ENCODE measurements at places on chromosomes 5 and 9.
A peak's percentile ranks its signal among the peaks of the same experiment; 100 is the strongest.

GRCh38 chr5:17065458-17065857 lies 129.4 kb upstream of the MYO10 start:
- DNase-seq, result no peak

- no peak for DNase-seq
These were observed 375.0 kb upstream of the CCNH start for GRCh38 chr5:87787625-87788256.

DNA sequence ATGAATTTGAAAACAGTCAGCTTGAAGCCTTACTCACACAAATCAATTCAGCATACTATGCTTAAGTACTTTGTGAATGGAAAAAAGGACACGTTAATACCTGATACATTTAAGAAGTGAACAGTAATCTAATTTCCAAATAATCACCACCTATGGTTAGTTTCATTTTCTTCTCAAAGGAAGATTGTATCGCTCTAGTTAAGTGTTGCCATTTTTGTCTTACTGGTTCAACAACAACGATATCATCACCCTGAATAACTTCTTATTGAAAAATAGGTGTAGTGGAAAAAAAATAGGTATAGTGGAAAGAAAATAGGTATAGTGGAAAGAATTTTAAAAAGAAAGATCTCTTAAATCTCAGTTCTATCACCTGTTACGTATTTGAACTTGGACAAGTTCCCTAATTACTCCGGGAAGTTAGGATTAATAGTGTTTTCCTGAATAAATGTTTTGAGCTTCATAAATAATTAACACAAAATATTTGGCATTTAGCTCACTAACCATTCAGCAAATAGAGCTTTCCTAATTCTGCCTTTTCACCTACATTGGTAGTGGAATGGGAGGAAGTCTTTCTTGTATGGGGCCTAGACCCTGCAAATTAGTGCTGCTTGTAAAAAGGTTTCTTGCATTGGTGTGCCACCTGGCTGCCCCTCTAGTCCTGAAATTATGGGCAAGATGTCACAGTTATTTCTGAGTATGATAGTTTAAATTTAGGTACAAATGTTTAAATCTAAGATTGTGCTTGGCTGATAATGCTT lies 502.6 kb upstream of the NMUR2 start:
- no peak for DNase-seq

DNA sequence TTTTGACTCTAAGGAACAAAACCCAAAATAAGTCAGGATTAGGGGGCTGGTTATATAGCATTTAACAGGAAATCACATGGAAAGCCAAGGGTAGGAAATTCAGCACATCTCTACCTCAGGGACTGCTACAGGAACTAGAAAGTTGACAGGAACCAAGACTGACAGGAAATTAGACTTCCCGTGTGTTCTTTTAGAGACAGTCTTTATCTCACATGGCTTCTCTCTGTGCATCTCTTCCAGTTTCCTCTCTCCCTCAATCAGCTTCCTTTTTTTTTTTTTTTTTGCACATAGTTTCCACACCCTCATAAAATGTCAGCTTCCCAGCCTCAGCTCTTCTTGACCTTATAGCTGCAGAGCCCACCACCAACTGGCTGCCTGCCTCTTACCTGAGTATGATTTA lies 4.8 kb downstream of the RECK start:
- DNase-seq, result peak; percentile 28

DNA sequence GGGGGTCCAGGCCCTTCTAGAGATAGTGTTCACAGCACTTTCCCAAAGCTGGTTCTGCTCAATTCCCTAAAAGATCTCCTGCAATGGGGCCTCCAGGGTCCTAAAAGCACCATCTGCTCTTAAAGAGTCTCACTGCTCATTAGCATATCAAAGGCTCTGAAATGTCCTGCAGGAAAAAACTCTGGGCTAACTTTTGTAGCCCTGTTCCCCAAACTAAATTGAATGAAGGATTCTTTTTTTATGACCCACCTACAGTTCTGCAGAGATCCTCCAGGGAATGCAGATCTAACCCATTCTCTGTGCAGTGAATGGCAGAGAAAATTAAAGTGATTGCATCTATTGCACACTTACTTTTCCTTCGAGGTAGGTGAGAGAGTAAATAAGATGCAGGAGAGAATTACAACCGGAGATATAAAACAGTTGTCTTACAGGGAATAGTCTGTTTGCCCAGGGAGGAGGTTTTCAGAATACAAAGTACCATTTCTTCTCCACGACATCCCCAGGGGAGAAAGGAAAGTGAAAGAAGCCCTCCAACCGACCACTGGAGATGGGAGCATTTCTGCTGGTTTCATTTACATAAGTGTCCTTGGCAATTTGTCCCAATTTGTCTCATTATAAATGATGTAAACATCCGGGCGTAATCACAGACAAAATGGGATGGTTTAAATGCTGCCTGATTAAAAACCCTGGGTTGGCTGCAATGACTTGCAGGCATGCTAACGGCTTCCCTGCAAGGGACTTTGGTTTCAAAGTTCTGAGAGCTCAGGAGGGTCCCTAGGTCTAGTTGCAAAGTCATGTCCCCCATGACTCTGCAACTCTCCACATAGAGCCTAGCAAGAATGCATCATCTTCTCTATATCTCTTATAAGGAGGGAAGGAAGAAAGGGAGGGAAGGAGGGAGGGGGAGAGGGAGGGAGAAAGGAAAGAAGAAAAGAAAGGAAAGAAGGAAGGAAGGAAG lies 114.0 kb downstream of the KCNIP1 start:
- DNase-seq, result no peak

- DNase-seq, result no peak
These were observed 42.9 kb upstream of the STRBP start for GRCh38 chr9:123311250-123311752.

DNA sequence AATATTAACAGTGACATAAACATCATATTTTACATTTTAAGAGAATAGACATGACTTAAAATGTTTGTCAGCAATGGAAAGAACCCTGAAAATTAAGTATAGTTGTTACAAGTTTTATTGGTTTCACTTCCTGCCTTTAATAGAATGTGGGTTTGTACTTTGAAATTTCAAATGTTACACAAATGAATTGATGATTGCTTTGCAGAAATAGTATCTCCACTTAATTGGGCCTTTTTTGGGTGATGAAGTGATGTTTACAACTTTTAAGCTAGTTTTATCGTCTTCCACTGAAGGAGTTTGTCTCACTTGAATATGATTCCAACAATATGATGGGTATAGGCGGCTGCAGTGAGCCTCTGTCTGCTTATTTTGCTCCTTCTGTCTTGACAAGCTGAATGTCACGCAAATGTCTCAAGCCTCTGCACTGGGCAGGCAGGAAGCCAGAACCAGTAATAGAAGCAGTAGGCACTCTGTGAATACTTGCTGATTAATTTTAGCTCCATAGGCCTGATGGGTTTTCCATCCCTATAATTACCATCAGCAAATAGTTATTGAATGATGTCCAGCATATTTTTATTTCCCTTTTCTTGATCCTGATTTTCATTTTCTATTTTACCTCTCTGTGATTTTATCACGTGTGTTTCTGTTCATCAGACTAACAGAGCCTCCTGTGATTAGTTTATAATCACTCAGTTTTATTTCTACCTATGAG lies 10.6 kb upstream of the NR3C1 start:
- peak; percentile 26 for DNase-seq

GRCh38 chr5:55919625-55920024 lies 68.5 kb downstream of the IL31RA start:
- no peak for DNase-seq
